ENCODE measurements at places on chromosomes 2 and 18.
A peak's percentile ranks its signal among the peaks of the same experiment; 100 is the strongest.

DNA sequence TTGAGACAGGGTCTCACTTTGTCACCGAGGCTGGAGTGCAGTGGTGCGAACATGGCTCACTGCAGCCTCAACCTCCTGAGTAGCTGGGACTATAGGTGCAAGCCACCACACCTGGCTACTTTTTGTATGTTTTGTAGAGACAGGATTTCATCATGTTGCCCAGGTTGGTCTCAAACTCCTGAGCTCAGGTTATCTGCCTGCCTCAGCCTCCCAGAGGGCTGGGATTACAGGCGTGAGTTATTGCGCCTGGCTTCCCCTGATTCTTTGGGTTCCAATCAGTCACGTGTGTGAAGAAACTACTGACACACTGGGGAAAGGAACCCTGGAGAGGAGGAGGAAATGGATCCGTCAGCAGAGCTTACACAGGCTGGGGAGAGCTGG is 22.3 kb upstream of the RAB10 start:
- no peak for DNase-seq

DNA sequence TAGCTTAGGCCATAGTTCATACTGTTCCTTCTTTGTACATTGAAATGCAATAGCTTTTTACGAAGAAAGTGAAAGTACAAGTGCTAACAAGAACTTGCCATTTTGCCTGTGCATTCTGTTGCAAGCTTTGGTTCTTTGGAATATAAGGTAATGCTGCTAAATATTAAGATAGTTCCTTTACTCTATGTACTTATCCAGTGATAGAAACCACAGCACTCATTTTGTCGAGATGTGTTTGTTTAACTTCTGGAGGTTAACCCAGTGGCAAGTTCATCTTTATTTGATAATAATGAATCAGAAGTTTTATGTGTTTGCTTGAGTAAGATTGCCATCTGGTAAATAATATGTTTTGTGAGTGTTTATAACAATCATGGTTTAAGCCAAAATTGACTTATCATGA is 373.1 kb upstream of the FANCL start:
- DNase-seq: no peak

- DNase-seq: no peak
Observed at GRCh38 chr18:36526611-36527010, 229.1 kb downstream of the FHOD3 start.

GRCh38 chr2:152566728-152567069 is 150.6 kb downstream of the PRPF40A start:
- DNase-seq: no peak

DNA sequence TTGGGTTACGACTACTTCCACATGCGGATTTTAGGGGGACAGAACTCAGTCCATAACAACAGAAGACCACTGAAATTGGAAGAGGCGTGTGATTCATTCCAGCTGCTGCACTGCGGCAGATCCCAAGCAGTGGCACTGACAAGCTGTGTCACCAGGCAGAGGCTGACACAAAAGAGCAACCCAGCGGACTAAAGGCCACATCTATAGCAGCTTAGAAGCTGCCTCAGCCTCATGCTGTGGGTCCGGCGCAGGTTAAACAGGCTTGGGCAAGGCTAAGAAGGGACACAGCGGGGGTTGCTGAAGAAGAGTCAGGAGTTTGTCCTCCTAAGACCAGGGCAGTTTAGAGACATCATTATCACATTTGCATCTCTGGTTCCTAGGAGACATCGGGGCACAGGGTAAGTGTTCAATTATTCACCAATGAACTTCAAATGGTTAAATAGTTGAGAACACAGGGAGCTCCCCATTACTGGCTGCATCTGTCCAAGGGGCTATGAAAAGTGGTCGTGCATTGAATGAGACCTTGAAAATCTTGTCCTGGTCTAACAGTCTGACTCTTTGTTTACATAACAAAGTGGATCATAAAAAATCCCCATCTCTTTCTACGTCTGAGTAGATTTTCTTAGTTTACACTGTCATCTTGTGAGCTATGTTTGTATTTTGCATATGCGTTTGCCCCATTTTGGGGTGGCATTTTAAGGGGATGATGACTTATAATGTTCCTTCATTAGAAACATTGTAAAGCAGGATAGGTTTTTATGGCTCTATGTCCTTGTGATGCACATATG is 162.3 kb upstream of the TRIB2 start:
- DNase-seq: no peak

DNA sequence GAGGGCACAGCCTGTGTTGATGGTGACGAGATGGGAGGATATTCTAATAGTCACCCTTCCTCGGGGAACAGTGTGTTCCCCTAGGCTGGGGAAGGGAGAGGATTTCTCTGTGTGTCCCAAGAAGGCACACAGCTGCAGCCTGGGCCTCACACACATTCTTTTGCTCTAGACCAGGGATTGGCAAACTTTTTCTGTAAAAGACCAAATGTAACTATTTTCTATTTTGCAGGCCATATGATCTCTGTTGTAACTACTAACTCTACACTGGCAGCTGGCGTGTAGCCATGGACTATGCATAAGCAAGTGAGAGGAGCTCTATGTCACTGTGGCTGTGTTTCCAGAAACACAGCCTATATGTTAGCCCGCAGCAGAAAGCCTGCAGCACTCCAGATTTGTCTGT is 65.8 kb downstream of the ARHGAP28 start:
- peak; percentile 64 for DNase-seq

- DNase-seq: peak; percentile 38
Observed at GRCh38 chr2:24739354-24740025, 53.7 kb downstream of the PTRHD1 start.

- DNase-seq: peak; percentile 52
Observed at GRCh38 chr2:38586931-38587330, 15.8 kb downstream of the HNRNPLL start.

- DNase-seq: no peak
Observed at GRCh38 chr2:222196159-222196558, 102.6 kb downstream of the PAX3 start.

DNA sequence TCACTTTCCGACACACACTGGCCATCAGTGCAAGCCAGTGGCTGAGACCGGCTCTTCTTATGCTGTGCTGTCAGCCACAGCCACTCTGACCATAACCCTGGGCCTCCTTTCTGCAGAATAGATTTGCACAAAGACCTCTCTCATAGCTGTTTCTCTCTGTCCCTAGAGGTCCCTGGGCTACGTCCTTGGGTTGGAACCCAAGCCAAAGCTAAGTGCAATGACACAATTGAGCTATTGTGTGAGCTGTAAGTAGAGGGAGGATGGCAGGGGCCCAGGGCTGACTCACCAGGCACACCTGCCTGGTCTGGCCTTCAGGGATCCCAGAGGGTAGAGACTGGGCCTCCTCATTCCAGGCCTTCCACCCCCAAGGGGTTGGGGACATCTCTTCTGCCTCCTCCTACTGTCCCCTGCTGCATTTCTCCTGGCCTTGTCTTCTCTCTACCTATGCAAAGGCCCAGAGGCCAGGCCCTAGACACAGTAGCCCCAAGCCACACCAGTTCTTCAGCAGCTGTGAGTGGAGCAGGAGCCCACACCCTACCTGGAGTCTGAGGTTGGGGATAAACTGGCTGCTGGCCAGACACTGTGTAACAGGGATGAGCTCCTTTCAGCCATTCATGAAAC is 174.6 kb downstream of the NCK2 start:
- DNase-seq: no peak

DNA sequence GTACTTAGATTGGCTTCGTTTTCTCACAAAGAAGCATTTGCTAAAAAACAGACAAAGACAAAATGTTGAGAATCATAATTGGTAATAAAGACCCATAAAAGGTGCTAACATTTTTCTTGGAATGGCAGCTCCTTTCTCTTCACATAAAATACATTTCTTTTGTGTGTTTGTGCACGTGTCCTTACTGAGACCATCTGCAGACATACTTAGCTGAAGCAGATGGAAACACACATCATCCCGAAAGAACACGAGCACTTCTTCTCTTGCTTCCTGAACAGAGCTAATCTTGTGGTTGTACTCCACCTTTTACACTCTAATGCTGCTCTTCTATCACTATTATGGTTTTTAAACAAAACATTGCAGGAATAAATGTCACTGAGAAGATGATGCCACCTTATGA is 142.5 kb downstream of the SPHKAP start:
- DNase-seq: no peak

DNA sequence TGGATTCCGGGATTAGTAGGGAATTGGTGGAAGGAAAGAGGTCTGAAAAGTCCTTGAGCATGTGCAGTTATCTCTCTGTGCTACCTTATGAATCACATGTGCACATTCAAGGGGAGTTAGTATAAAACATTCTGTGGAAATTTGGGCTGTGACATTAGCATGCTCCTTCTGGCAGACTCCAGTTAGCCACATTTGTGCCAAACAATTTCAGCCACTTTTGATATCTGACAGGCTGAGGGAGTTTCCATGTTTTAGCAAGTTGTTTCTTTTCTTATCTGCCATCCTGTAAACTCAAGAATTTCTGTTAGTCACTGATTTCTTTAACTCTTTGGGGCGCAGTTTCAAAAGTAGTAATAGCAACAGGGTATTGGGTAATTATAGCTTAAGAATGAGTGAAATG is 28.3 kb upstream of the GYPC start:
- DNase-seq: no peak

DNA sequence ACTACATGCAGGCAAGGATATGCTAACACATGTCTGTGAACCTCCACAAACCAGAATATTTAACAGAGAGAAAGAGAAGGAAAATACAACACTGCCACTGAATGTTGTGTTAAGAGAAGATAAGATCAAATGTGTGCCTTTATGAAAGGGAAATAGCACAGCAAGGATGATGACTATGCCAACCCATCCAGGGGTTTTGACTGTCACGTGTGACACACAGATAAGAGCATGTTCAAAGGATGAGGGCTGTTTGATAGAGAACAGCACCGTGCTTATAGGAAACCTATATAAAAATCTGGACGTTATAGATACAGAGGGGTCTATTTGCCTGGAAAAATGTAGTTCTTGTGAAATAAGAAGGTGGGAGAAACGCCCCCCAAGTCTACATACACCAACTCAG is 911.8 kb downstream of the CPS1 start:
- DNase-seq: no peak

GRCh38 chr2:12543978-12544558 is 172.7 kb upstream of the TRIB2 start:
- DNase-seq: peak; percentile 82

DNA sequence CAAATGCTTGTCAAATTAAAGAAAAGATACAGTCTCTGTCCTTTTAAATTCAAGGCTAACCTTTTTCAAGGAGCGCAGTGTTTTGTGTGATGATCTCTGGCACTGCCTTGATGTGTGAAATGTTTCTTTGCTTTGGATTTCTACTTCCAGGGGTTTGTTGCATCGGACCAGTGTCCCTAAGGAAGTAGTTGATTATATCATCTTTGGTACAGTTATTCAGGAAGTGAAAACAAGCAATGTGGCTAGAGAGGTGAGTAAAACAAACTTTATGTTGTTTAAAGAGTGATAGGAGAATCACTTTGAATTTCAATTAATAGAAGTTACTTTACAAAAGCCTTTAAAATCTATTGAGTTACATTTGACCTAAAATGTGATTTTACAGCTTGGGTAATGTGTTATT is 28.8 kb downstream of the HADHB start:
- DNase-seq: no peak

GRCh38 chr2:137467246-137467862 is 496.9 kb upstream of the HNMT start:
- DNase-seq: peak; percentile 3

DNA sequence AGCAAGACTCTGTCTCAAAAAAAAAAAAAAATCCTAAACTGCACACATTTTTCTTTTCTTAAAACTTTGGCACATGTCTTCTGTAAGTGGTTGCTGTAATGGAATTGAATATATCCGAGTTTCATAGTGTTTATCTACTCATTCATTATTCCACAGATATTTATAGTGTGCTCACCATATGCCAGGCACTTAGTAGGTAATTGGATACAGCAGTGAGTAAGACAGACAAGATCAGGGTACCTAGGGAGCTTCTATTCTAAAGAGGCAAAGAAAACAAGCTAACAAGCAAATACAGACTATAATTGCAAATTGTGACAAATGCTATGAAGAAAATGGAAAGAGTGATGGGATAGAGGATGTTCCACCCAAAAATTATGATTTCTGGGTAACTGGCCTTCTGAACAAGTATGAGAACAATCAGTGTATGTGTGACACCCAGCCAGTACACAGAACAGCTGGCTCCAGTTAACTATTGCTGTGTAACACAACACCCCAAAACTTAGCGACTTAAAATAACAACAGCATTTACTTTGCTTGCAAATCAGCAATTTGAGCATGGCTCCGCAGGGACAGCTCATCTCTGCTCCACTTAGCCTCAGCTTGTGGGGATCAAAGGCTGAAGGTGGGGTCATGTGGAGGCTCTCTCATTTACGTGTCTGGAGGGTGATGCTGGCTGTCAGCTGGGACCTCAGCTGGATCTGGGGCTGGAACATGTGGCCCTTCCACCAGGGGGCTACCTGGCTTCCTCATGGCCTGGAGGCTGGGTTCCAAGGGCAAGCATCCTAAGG is 224.9 kb downstream of the INSIG2 start:
- DNase-seq: peak; percentile 50

DNA sequence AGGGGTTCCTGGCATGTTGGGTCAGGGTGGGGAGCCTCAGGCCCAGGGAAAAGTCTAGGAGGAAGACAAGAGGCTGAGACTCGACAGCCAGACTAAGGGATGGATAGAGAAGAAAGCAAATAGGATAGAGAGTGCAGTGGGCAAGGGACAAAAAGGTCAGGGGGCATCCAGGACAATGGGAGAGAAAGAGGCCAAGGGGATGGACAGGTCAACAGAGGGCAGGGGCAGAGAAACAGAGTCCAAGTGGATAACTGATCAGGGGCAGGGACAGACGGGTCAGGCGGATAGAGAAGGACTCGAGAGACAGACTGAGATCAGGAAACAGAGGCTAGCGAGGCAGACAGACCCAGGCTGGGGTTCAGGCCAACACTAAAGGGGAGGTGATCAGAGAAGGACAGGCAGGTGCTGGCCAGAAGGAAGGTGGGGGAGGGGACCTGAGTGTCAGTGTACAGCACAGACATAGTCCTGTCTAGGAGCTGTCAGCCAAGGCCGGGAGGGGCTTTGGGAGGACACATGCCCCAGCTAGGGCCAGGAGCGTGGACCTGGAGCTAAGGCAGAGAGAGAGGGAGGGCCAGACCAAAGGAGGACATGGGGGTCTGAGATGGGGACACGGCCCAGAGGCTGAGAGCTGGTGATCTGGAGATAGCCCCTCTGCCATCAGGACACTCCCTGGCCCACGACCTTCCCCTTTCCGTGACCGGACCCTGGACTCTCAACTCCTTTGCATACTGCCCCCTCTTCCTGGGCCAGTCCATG is 12.2 kb downstream of the ASIC4 start:
- no peak for DNase-seq

All from fibroblast of gingiva (primary cell).